ENCODE measurements at places on chromosomes 5 and 9.

DNA sequence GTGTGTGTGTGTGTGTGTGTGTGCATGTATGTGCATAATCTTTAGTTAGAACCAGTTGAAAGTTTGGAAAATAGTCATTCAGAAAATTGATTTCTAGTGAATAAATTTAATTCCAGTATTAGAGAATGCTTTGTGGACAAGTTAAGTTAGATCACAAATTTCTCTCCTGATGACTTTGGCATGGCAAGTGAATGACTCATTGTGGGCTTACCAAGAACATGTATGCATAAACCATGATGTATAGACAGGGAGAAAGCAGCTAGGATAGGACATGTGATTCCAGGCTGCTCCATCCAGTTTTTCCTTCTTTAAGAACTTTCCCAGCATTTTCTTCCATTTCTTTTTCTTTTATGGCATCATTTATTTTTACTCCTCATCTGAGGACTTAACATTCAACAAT is 85.7 kb upstream of the SGCD start:
- DNase-seq = no peak

GRCh38 chr9:37324261-37324683 is 98.2 kb upstream of the GRHPR start:
- no peak for DNase-seq

GRCh38 chr5:38557308-38557710 is 863 bp upstream of the LIFR start:
- DNase-seq = no peak

- no peak for DNase-seq
These were observed 53.9 kb downstream of the RAI14 start for GRCh38 chr5:34709861-34710673.

DNA sequence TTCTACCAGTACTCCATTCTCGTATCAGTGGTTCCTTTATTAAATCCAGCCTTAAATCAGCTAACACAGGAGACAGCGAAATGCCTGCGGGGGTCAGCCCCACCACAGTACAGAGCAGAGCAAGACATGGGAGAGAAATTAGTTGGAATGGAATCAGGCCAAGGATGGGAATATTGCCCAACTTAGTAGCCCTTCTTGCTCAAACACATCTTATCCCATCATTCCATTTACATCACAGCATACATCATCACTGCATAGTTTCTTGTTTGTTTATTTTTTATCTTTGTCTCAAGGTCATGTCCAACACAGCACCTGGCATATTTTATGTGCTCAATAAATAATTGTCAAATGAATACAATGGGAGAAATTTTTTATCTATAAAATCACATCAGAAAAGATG is 34.3 kb upstream of the DAB2 start:
- no peak for DNase-seq

- peak; percentile 29 for DNase-seq
These were observed 55.6 kb downstream of the ARHGEF37 start for GRCh38 chr5:149636861-149637246.

- no peak for DNase-seq
These were observed 37.4 kb downstream of the LHFPL2 start for GRCh38 chr5:78611126-78611605.

DNA sequence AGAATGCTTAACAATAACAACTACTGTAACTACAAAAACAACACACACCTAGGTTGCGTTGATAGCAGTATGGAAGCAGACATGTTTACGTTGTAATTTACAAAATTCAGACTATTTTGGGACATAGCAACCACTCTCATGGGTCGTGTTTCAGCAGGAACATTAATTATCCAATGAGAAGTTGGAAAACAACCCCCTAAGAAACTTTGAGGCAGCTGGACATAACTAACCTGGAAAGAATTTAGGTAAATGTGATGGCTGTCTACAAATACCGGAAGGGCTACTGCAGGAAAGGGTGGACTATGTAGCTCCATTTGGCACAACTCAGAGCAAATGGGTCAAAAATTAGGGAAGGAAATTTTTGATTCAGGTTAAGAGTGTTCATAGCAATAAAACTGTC is 409.3 kb downstream of the ADGRV1 start:
- DNase-seq = no peak

DNA sequence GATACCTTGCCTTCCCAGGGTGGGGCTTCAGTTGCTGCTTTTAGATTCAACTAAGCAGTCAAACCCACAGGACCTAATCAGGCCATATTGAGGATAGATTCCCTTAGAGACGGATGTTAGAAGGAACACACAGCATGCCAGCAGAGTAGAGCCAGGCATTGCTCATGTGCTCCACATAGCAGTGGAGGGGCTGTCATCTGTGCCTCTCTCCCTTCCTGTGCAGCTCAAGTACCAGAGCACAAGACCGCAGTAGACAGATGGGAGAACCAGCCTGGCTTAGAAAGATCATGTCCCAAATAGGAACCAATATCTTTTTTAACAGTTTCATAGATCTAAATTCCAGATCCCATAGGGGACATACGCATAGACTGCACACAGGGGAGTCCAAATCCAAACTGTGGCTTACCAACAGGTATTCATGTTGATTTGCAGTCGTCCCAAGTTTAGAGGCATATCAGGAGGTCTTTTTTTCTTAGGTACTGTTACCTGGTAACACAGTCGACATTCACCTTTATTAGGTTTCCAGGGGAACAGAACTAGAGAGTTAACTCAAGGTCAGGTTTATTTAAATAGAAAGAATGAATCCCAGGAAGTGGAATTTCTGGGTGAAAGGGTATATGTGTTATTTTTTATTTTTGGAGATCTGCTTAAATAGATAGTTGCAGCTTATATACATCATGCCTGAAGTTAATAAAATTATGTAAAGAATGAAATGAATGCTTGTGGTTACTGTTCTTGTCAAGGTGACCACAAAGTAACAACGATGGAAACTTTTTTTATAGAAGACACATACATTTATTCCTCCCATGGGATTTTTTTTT is 43.5 kb upstream of the PCAT7 start:
- no peak for DNase-seq

DNA sequence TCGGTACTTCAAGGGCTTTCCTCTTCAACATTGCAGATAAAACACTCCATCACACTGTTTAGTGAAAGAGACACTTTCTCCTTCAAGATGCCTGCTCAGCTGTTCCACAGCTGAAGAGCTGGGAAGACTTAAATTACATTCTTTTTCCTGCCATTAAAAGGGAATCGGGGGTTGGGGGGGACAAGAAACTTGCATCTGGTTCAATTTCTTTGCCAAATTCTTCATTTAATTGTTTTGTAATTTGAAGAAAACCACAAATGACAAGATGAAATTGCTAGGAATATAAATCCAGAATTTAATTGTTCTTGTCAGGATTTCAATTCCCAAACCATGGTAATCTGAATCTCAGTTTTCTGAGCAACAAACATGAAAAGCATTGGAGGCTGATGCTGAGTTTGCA is 478.3 kb downstream of the EBF1 start:
- DNase-seq = no peak

- no peak for DNase-seq
These were observed 46.4 kb upstream of the CHD1 start for GRCh38 chr5:98975223-98975622.

- no peak for DNase-seq
These were observed 154.0 kb downstream of the OLFM1 start for GRCh38 chr9:135241381-135242048.

- peak; percentile 76 for DNase-seq
These were observed 3.0 kb downstream of the GDNF start for GRCh38 chr5:37836592-37837413.

GRCh38 chr5:122229551-122229950 is 82.5 kb upstream of the SNCAIP start:
- no peak for DNase-seq

DNA sequence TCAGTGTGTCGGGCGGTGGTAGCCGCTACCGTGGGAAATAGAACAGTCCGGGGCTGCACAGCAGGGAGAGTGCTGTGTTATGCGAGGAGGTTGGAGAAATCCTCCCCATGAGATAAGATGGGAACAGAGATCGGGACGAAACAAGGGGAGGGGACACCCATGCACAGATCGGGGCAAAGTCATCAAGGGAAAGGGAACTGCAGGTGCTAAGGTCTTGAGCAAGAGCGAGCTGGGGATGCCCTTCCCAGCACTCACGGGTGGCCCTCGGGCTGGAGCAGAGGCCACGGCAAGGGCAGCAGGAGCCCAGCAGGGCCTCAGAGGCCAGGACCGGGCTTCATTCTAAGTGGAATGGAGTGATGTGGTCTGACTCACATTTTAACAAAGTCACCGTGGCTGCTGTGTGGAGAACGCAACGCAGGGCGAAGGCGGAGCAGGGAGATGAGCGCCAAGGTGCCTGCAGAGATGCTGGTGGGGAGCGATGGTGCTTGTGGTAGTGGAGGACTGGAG is 7.7 kb downstream of the IL13 start:
- no peak for DNase-seq

DNA sequence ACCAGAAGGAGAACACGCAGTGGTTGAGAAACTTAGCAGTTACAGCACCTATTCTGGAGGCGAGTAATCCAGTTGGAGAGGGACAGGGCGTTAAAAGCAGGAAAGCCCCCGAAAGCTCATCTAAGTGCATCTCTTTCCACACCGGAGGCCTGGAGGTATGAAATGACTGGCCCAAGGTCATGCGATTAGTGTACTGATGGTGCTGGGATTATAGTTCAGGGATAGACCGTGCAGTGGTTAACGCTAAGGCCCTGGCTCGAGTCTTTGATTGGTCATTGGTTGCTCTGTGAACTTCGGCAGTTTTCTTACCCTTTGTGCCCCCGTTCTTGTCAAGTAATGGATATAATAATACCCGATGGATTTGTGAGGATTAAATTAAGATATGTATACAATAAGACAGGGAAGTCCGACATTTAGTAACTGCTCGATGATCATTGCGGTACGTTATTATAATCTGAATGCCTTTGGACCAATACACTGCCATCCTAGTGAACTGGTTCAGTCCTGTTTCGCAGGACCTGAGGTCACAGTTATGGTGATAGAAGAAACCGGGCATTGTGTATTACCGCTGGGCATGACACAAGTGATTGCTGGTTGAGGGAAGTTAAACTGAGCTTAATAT is 960 bp downstream of the CANX start:
- DNase-seq = no peak

DNA sequence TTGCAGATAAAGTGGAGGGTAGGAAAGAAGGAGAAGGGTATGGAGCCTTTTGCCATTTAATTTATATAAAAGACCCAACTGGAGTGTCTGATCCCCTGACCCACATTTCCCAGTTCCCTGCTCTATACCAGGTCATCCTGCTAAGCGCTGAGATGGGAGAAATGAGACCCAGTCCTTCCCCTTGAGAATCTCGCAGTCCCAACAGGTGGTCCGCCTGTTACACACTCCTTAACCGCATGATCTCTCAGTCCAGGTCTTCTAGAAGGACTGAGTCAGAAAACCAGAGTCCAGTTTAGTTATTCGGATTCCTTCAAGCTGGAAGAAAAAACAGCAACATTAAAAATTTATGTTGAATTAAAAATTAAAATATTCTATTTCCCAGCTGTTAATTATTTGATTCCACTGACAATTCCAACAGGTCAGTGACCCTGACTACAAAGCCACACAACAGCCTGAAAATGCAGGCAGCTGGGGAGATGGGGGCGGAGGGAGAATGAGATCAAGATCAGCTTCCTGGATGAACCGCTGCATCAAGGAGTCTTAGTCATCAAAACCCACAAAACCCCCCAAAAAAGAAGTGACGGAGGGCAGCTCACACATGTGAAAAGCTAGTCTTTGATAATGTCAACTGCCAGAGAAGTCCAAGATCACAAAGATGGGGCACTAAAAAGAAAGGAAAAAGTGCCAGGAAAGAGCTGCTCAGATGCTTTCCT is 44.0 kb downstream of the GGTA1 start:
- DNase-seq = no peak

DNA sequence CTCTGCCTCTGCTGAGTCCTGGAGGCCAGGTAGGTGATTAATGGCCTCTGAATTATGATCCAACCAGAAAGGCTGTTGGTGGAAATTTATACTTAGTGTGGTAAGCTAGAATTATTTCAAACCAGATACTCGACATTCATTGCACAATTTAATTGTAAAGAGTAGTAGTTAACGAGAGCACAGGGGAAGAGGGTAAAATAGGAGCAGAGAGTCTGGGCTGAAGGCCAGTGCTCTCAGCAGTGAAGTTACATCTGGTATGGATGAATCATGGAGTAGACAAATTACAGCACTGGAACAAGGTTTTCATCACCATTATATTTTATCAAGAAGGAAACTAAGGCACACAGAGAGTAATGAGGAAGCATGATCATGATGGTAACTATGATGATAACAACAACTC is 92.5 kb downstream of the TLR4 start:
- no peak for DNase-seq

- no peak for DNase-seq
These were observed 153.6 kb downstream of the SNX18 start for GRCh38 chr5:54671111-54671531.

DNA sequence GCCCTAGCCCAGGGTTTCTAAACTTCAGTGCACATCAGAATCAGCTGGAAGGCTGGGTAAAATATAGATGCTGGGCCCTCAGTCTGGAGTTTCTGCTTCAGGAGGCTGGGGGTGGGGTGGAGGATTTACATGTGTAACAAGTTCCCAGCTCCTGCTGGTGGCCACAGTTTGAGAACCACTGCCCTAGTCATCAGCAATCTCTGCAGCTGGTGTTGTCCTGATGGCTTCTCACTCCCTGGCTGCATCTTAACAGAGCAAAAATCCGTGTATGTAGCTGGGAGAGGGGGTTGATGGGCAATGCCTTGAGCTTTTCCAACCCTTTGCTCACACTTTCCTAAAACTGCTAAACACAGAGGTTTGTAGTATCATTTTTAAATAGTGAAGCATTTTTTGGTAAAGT is 186.0 kb upstream of the KLF9 start:
- DNase-seq = no peak

- no peak for DNase-seq
These were observed 9.5 kb downstream of the TOR4A start for GRCh38 chr9:137286975-137287383.

DNA sequence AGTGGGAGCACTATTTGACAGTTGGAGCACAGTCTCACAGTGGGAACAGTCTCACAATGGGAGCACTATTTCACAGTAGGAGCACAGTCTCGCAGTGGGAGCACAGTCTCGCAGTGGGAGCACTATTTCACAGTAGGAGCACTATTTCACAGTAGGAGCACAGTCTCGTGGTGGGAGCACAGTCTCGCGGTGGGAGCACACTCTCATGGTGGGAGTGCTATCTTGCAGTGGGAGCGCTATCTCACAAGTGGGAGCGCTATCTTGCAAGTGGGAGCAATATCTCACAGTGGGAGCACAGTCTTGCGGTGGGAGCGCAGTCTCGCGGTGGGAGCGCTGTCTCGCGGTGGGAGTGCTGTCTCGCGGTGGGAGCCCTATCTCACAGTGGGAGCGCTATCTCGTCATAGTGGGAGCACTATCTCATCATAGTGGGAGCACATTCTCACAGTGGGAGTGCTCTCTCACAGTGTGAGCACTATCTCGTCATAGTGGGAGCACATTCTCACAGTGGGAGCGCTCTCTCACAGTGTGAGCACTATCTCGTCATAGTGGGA is 56.1 kb downstream of the MED10 start:
- no peak for DNase-seq

- DNase-seq = no peak
These were observed 51.4 kb upstream of the TJP2 start for GRCh38 chr9:69122549-69123141.
